Stimulated activated CD4-positive, alpha-beta T cell treated with anti-CD3 and anti-CD28 coated beads, Interleukin-2, amount 100 ng/mL, for 4 hours (primary cell): ENCODE measurements at places on chromosomes 5 and 9.

GRCh38 chr9:127791085-127791484, 5.3 kb downstream of the CDK9 start:
- no peak for DNase-seq

DNA sequence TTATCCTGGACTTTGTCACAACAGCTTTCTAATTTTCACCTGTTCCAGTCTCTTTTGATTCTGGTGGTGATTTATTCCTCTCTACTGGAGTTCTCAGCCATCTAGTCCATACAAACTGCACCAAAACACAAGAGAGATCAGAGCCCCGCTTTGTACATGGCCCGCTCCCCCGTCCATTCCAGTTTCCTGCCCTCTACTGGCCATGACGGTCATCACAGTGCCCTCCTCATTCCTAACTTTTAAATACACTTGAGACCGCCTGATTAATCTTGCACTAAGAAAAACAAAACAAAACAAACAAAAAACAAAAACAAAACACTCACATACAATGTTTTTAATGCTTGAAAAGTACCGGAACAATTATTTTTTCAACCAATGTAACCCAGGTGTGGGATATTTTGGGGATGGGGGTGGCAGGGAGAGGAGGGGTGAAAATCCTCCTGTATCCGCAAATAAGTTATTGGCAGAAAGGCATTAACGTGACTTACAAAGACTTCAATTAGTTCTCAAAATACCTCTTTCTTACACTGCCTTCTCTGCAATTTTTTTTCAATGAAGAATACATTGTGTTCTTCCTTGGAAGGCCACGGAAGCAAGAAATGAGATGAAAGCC, 84.8 kb upstream of the PAM start:
- DNase-seq, result no peak

DNA sequence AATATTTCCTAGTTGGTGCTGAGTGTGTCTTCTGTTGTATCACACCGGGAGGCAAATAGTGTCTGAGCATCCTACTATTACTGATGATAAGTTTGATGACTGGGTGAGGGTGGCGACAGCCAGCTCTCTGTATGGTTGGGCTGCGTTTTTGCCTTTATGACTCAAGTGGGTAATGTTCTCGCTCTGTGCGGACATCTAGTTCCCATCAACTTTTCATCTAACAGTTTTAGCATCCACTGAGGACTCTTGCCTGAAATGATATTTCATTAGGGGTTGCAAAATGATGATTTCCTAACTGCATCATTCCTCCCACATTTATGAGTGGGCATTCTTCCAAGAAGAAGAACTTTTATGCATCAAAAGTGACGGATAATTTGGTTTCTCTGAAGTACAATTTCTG, 26.5 kb downstream of the HMCN2 start:
- no peak for DNase-seq

GRCh38 chr5:13783726-13784125, 160.8 kb downstream of the DNAH5 start:
- DNase-seq, result no peak

DNA sequence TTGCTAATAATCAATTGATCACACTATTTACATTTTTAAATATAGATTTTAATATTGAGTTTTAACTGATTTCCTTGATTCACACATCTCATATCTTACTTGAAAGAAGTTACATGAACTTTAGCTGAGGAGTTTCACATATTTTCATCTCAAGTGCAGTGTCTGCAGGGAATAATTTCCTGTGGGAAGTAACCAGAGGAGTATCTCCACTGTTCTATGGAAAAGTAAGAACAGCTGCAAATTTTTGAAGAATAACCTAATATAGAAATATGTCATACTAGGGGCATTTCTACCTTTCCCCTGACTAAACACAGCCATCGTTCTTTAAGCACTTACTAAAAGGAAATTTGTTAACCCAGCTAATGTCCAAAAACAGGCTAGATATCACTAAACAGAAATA, 546.4 kb downstream of the EFNA5 start:
- no peak for DNase-seq

DNA sequence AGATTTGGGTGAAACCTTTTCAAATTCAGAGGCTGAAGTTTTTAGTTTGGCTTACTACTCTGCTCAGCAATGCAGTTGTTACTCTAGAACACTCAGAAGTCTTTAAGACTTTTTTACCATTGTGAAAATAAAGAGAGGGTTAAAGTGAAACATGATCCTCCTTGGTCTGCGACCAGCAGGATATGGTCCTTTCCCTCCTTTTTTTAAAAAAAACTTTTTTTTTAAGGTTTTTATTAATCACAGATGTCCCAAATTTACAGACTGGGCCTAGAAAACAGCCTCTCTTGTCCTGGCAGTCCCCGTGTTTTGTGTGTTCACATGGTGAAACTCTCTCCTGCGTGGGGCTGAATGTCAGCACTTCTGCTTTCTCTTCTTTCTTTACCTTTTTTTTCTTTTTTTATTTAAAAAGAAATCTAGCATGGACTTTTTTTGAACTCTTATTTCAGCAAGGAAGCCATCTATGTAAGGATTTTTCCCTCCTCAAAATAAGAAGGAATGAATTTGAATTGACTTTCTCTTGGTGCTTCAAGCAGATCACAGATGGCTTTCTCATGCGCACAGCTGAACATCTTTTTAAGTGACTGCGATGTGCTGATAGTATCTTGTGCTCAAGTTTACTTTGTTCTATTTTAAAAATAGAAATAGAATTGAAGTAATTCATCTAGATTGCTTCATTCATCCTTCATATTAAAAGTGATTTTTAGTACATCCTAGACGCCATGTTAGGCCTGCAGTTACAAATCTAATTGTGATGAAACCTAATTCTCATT, 128.7 kb upstream of the OTULINL start:
- no peak for DNase-seq

- DNase-seq, result no peak
Observed at GRCh38 chr5:133256276-133256675, 204.5 kb downstream of the HSPA4 start.

DNA sequence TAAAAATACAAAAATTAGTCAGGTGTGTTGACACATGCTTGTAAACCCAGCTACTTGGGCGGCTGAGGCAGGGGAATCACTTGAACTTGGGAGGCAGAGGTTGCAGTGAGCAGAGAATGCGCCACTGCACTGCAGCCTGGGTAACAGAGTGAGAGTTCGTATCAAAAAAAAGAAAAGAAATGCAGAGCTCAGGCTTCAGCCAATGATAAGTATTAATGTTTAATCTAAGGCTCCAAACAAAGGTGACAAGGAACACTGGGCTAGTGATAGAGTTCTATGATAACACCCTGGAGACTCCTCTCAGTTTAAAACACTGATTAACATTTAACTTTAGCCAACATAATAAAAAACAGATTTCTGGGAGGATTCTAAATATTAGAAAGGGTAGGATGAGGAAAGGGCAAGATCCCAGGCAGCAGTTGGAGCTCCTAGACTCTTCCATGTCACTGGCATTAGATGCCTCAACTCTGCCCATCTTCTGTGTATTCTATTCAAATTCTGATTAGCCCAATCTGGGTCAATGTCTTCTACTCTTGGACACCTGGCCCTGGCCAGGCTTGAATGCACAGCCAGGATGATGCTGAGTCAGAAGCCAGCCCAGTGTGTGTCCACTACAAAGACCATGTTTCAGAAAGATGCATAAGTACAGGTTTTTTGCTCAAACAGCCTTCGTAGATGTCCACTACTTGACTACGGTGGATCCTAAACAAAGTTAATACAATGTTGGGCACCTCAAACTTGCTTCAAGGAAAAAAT, 91.0 kb upstream of the FAM169A start:
- DNase-seq, result no peak

DNA sequence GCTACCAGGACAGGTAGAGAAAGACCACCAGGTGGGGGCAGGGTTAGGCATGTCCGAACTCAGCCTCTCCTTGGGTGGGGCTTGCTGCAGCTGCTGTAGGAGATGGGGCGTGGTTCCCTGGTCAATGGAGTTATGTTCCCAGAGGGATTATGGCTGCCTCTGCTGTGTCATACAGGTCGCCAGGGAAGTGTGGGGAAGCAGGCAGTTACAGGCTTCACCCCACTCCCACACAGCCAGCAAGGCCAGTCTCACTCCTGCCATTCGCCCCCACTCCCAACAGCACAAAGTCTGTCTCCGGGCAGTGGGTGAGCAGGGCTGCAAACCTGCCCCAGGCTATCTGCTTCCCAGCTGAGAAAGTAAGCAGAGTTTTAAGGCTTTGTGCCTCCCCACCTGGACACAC, 20.0 kb upstream of the CEP72 start:
- no peak for DNase-seq

DNA sequence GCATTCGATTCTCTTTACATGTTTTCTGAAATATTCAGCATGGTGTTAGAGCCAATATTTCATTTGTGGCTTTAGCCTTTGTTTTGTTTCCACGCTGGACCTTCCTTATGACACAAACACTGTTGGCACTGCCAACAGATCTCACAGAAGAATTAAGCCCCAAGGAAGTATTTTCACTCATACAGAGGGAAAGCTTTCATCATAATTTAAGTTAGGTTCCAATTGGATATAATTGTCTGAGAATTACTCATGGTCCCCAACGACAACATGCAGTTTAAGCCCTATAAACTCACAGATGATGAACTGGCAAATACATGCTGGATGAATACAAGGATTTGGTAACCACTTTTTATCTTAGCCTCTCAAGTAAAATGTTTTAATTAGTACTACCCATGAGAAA, 259.5 kb downstream of the EBF1 start:
- no peak for DNase-seq

DNA sequence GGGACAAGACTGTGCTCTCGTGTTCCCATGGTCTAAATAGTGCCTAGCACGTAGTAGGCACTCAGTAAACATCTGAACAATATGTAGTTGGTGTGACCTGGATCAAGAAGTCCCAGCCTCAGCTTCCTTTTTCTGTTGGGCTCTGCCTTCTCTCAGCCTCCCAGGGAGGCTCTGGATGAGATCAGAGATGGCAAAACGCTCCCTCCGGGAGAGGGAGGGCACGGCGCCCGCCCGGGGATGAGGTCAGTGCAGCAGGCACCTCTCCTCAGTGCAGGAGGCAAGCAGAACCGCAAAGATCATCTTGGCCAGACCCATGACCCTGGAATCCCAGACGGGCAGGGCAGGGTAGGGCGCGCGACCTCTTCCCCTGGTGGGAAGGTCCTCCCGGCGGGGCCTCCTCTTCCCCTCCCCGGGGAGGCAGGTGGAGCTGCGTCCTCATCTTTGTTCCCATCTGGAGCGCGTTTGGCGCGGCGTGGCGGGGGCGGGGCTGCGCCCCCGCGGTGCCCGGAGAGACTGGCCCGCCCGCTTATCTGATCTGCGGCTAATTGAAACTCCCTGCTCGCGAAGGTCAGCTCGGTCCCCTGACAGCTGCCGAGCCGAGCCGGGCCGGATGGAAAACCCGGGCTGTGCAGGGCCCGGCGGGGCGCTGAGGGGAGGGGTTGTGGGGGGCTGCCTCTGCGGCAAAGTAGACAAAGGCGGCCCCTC, 60.9 kb downstream of the CXXC5 start:
- DNase-seq, result no peak
